Jurkat, Clone E6-1 (cell line): ENCODE measurements at places on chromosomes 1 and 21.

DNA sequence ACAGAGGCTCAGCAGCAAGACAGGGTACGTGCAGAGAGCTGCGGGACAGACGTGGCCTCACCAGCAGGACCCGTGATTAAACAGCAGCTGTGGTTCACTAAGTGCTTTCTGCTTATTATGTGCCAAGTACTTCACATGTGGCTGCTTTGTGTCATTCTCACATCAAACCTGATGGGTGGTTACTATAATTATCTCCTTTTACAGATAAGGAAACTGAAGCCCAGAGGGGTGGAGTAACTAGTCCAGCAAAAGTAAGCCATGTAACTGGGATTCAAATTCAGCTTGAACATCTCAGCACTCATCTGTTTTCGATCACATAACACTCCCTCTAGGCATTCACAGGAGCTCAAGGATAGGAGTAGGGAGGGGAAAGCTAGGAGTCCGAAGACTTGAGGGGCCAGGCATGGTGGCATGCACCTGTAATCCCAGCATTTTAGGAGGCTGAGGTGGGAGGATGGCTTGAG is 50.8 kb upstream of the CLIC4 start:
- peak; percentile 37 for DNase-seq

DNA sequence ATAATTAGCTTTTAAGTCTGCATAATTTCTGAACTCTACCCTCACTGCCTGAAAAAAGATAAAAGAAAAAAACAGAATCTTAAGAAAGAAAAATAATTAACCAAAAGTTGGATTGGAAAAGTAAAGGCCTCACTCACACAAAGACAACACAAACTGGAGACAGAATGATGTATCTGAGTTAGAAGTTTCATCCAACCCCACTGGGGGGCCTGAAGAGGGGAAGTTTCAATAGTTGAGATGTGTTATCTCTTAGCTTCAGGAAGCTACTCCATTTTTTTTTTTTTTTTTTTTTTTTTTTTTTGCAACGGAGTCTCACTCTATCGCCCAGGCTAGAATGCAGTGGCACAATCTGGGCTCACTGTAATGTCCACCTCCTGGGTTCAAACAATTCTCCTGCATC is 19.9 kb downstream of the SYDE2 start:
- DNase-seq: no peak

DNA sequence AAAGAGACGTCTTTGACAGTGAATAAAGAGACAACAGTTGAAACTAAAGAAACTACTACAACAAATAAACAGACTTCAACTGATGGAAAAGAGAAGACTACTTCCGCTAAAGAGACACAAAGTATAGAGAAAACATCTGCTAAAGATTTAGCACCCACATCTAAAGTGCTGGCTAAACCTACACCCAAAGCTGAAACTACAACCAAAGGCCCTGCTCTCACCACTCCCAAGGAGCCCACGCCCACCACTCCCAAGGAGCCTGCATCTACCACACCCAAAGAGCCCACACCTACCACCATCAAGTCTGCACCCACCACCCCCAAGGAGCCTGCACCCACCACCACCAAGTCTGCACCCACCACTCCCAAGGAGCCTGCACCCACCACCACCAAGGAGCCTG is 68.5 kb downstream of the TPR start:
- peak; percentile 84 for DNase-seq

GRCh38 chr21:26918323-26919079 is 48.4 kb downstream of the ADAMTS5 start:
- no peak for DNase-seq

- DNase-seq: no peak
These were observed 216.3 kb upstream of the ZC3H12A start for GRCh38 chr1:37258068-37258467.

DNA sequence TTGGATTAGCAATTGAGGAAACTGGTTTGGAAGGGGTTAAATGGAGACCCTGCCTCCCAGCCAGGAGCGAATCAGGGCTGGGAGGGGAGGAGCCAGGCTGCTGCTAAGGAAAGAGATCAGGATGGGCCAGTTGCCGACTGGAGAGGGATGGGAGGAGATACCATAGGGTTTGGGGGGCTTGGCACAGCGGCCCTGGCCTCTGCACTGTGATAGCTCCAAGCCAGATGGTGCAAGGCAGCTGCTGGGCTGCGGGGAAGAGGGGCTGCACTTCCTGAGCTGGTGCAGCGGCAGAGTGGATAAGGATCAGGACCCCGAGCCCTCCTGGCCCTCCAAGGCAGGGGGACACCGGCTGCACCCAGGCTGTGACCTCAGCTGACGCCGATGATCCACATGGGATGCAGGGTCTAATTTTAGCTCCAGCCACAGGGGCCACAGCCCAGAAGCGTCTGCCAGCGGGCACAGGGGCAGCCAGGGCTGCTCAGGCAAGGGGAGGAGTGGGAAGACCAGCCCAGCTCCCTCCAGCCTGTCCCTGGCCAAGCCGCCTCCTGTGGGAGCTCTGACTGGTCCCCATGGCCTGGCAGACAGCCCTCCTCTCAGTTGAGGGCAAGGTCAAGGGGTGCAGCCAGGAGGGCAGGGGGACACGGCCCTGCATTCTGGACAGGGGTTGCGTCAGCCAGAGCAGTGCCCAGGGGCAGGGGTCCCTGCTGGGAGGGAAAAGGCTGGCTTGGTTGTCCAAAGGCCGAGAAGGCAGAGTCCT is at the start of gene EXTL1:
Gene EXTL1 (plus strand): TSS at position 129 of the 757 bp plus-strand sequence. CDS start 872 bp downstream, outside the sequence.
- DNase-seq: no peak
